ENCODE measurements at places on chromosomes 12 and 14. TPM values are rescaled to one million over a fixed set of nuclear protein-coding genes. Genes with fewer than 3 reads are reported as not detected.

PLA2G1B gene
- total RNA-seq = not detected

INSM2 gene
- not detected for total RNA-seq

C12orf56 gene
- total RNA-seq = 2.2 TPM

POTEM gene
- total RNA-seq = not detected

ARHGEF25 gene
- total RNA-seq = 16.8 TPM

TGM1 gene
- total RNA-seq = 0.40 TPM

PRMT5 gene
- total RNA-seq = 35.3 TPM

BORCS5 gene
- 17.3 TPM for total RNA-seq

MAP3K9 gene
- total RNA-seq = under 0.01 TPM

KLRB1 gene
- not detected for total RNA-seq

VWF gene
- 2.5 TPM for total RNA-seq

NDRG2 gene
- total RNA-seq = 0.40 TPM

SPRYD4 gene
- 1.6 TPM for total RNA-seq

PMCH gene
- total RNA-seq = not detected

MANSC4 gene
- not detected for total RNA-seq

SIRT4 gene
- 0.79 TPM for total RNA-seq

CEP83 gene
- 6.0 TPM for total RNA-seq

APPL2 gene
- total RNA-seq = 23.6 TPM

OR6C2 gene
- total RNA-seq = not detected

All from aortic smooth muscle cell (primary cell).